Neuronal stem cell (in vitro differentiated cells): ENCODE measurements at places on chromosomes 7 and 10.

DNA sequence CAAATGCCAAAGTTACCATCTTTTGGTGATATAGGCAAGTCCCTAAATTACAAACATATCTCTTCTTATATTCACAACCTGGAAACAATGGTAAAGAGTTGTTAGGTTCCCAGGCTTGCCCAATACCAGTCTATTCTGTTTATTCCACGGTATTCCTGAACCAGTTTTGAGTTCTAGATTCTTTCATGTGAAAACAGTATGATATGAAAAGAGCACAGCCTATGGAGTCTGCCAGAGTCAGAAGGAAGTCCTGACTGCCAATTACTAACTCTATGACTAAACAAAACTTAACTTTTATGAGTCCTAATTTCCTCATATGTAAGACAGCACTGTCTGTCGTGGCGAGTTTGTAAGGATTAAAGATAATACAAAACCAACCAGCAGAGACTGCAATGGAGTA lies 5.6 kb downstream of the ABI1 start:
- DNase-seq, result no peak

DNA sequence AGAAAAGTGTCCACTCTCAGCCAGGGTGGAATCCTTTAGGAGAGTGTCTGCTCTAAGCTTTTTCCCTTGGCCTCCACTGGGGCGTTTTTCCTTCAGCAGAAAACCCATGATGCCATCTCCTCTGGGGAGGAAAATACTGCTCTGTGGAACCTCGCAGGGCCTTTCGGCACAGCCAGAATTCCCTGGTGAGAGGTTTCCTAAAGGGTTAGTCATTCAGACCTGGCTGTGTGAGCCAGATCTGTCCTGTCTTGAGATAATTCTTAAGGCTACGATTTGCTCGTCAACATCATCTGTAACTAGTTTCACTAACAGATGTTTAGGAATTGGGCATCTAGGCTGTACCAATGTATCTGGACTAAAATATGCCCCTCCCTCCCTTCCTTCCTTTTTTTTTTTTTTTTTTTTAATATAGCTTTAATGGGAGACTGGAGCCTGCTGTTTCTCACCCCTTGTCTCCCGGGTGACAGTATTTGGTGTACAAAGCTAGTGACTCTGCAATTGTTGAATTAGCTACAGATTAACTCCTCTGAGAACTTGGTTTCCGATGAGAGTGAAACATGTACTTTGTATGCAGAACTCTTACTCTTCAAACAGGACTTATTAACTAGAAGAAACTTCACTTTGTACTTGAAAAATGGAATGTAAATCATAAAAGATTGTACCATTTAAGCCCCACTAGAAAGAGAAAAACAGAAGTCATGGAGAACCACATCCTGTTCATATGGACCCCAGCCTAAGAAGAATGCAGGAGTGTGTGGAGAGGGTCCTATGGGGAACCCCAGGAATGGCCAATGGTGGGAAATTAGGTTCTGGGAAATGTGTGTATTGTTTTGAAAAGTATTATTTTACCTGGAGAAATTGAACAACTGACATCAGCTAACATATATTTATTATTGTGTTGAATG lies 230.9 kb downstream of the CAMK1D start:
- DNase-seq, result no peak

DNA sequence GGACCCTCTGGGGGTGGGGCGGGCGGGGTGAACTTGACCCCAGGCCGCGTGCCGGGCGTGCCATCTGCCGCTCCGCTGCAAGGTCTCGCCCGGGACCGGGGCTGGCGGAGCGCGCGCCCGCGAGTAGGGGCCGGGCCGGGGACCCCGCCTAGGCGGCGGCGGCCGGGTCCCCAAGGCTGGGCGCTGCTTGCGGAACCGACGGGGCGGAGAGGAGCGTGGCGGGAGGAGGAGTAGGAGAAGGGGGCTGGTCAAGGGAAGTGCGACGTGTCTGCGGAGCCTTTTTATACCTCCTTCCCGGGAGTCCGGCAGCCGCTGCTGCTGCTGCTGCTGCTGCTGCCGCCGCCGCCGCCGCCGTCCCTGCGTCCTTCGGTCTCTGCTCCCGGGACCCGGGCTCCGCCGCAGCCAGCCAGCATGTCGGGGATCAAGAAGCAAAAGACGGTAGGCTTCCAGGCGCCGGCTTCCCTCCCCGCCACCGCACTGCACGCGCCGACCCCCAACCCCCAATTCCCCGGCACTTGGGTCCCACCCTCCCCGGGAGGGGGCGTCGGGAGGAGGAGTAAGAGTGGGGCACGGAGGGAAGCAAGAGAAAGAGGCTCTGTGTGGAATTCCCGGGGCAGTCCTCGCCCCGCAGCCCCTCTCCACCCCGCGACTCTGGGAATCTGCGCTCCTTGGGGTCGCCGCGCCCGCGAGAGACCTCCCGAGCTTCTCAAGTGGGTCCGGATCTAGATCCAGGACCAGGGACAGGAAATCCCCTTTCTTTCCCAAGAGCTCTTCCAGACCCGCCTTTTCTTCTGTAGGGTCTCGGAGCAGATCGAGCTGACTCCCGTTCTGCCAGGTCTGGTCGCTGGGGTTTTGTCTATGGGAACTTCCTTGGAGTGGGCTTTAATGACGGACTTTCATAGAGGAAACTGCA lies at the start of gene PAPSS2:
Gene PAPSS2, plus strand, starts transcription at position 308 of the 913 bp plus-strand sequence. Its CDS starts 104 bp downstream, at position 412.
- DNase-seq, result peak; percentile 48

GRCh38 chr10:18656724-18657123 lies 2.5 kb upstream of the ARL5B start:
- DNase-seq, result no peak

GRCh38 chr10:60952846-60953220 lies 8.8 kb upstream of the RHOBTB1 start:
- DNase-seq, result no peak

GRCh38 chr7:44633254-44634186 lies 27.1 kb downstream of the OGDH start:
- no peak for DNase-seq
